ENCODE measurements at places on chromosomes 7 and 10. TPM values are rescaled to one million over a fixed set of nuclear protein-coding genes. Genes with fewer than 3 reads are reported as not detected.

The WNT8B gene
- 0.18 TPM for total RNA-seq

The C10orf62 gene
- 1.1 TPM for total RNA-seq

The LRRC18 gene
- not detected for total RNA-seq

The ASAH2 gene
- 0.93 TPM for total RNA-seq

The NPSR1 gene
- total RNA-seq, result not detected

The KEL gene
- 3.1 TPM for total RNA-seq

DNA sequence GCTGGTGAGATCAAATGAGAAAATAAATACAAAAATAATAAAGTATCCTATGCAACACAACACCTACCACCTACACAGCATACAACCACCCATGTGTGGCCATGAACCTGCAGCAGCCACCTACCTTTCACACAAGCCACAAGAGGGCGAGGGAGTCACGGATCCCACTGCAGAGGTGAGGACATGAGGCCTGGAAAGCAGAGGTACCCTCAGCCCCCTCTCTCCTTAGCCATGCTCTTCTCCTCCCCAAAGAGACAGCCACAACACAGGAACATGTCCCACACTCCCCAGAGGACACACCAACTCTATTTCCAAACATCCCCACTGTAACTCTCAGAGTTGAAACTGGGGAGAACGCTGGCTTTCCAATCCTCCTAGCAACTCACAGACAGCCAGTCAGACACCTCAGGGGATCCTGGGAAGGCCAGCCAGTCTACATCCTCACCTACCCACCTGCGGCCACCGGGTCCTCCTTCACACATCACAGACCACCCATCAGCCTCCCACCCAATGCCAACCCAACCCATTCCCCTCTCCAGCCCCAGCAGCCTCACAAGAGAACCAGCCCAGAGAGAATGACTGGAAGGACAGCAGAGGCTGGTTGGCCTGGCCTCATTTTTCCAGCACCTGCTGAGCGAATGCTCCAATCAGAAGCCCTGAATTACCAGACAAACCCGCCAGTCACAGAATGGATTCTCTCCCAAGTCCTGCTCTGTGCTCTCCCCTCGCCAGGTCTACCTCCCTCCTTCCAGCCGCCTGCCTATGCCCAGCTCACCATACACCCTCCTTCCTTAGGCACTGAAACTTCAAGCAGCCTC lies 18.4 kb downstream of the DLG5 start:
- DNase-seq, result no peak

GRCh38 chr7:157493017-157493416 lies 156.2 kb downstream of the DNAJB6 start:
- no peak for DNase-seq

DNA sequence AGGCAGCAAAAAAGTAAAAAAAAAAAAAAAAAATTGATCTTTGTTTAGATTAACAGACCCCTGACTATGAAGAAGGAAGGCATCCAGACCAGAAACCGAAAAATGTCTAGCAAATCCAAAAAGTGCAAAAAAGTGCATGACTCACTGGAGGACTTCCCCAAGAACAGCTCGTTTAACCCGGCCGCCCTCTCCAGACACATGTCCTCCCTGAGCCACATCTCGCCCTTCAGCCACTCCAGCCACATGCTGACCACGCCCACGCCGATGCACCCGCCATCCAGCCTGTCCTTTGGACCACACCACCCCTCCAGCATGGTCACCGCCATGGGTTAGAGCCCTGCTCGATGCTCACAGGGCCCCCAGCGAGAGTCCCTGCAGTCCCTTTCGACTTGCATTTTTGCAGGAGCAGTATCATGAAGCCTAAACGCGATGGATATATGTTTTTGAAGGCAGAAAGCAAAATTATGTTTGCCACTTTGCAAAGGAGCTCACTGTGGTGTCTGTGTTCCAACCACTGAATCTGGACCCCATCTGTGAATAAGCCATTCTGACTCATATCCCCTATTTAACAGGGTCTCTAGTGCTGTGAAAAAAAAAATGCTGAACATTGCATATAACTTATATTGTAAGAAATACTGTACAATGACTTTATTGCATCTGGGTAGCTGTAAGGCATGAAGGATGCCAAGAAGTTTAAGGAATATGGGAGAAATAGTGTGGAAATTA lies 19.4 kb downstream of the GATA3 start:
- no peak for DNase-seq

GRCh38 chr7:158729646-158730382 lies 25.2 kb upstream of the NCAPG2 start:
- DNase-seq, result no peak

DNA sequence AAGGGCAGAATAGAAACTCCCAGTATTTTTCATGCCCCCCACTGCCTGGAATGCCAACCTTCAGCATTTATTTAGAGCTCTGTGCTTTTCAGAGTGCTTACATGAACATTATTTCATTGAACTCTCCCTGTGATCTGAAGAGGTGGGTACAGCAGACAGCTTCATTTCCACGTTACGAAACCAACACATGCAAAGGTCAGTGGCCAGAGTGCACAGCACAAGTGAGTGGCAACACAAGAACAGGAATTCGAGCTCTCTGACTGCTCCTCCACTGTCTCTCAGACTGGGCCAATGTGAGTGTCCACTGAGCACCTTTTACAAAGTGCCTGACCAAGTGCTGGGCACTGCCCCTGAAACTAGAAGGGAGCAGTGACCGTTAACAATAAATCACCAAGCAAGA lies 162.9 kb downstream of the GLI3 start:
- DNase-seq, result no peak

DNA sequence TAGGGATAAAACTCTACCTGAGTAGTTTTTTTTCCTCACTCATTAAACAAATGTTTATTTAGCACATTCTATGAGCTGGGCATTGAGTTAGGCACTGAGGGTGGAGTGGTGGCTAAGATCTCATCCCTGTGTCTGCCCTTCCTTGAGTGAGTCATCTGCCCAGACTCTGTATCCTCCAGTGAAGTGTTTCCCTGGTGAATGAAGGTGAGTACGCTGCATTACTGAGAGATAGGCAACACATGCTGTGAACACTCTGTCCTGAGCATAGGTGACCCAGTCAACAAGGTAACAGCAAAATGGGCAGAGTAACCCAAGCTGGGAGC lies 5.8 kb downstream of the PITX3 start:
- DNase-seq, result no peak

DNA sequence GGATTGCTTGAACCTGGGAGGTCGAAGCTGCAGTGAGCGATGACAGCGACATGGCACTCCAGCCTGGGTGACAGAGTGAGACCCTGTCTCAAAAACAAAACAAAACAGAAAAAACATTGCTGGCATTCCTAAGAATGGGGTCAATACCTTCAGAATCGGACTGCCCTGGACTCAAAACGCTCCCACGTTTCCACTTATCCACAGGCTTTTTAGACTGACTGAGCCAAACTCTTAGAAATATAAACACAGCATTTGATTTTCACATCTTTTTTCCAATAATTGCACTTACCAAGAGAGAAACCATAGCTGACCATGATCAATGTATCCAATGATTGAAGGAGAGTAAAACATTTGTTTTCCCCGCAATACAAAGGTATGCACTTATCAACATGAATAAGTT lies 59.5 kb upstream of the CUX1 start:
- no peak for DNase-seq

DNA sequence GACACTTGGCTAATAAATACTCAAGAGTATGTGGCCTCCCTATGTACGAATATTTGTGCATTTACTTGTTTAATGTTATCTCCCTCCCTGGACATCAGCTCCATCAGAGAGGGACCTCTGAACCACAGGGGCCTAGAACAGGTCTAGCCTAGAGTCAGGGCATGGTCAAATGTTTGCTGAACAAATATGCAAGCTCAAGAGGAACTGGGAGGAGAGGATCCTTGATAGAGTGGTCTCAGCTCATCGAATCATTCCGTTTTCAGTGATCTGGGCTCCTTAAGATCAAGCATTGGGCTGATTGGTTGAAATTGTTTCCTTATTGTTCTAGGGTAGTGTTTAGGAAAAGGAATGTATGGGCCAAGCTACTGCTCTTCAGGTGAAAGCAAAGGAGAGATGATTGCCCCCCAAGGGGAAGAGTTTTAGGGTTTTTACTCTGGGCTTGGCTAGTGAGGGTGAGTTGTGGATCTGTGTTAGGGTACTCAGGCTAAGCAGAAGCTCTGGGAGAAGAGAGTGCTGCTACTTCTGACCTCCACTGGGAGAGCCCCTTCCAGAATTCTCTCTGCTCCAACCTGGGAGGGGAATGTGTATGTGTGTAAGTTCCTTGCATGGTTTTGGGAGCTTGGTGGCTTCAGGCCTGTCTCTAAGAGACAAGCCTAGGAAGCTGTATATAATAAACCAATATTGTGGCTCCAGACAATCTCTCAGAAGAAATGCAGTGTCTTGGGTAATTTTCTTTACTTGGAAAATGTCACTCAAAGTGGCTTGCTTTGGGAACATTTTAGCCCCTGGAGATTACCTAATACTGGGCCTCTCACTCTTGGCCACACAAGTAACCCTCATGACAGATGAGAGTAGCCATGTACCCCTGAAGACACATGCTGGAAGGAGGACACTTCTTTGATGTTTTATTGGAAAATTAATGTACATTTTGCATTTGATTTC lies 110.0 kb downstream of the EMX2 start:
- no peak for DNase-seq

DNA sequence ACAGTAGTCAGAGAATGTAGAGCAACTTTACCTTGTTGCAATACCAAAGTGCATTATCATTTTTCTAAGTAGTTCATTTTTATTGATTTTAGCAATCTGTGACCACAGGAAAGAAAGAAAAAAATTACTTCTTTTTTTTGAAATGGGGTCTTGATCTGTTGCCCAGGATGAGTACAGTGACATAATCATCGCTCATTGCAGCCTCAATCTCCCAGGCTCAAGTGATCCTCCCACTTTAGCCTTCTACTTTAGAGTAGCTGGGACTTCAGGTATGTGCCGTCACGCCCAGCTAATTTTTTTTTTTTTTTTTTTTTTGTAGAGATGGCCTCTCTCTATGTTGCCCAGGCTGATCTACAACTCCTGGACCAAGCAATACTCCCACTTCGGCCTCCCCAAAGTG lies 11.4 kb upstream of the OAT start:
- DNase-seq, result no peak

DNA sequence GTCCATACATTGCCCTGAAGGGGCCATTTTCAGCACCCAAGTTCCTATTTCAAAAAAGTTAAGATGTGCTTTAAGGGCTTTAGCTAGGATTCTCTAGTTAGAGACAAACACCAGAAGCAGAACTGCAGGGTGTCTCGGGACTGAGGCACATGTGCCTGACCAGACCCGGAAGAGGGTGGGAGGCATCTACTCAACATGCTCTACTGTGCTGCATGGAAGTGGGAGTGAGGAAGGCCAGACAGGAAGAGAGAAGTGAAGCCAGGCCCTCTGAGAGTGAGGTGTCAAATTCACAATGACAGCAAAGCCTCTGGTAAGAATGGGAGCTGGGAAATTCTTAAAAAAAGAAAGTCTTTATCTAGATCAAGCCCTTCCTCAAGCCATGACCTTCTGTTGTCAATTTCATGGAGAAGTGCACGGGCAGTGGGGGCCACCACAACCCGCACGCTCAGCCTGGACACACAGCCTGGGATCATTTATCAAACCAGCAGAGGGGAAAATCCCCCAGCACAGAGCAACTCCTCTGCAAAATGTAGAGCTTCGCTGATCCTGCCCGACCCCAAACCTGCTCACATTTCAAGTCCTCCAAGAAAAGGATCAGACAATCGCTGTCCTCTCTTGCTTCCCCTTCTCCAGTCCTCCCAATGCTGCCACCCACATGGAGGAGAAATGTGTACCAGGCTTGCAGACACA lies 38.7 kb downstream of the PLXNA4 start:
- DNase-seq, result no peak

DNA sequence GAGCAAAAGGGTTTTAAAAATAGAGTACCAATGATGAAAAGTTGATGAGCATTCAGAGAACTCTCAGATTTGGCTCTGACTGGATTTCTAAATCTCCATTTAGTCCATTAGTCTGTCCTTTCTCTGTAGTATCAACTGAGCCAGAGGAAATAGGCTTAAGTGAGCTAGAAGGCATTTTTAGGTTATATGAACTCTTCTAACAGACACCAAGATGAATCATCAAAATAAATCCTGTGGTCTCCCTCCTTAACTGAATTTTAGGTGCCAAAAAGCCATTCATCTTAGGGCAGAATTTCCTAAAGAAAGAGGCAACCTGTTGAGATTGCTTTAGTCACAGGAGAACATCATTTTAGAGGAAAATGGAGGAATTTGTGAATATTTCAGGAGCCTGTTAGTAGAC lies 305.1 kb downstream of the AUTS2 start:
- DNase-seq, result no peak

- no peak for DNase-seq
Measured at GRCh38 chr7:22694597-22695207, 32.3 kb upstream of the IL6 start.

- DNase-seq, result no peak
Measured at GRCh38 chr7:28208506-28208905, 27.9 kb upstream of the JAZF1 start.

- no peak for DNase-seq
Measured at GRCh38 chr10:22724773-22725172, 10.4 kb upstream of the PIP4K2A start.

- DNase-seq, result no peak
Measured at GRCh38 chr10:91556691-91557566, 75.9 kb downstream of the PPP1R3C start.

DNA sequence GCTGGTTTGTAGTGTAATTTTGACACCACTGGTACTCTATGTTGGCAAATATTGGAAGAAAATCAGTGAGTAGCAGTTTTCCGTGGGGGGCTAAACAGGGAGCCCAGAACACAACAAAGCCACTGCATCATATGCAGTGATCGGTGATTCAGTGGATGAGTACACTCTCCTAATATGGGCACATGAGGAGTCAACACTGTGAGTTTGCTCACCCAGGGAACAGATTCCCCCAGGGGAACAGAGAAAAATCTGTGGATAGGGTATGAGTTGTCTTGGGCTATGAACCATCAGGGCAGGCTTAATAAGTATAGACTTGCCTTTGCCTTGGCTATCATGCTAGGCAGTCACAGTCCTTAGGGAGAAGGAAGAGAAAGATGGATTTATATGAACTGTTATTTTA lies 227.7 kb upstream of the SEMA3E start:
- DNase-seq, result no peak

DNA sequence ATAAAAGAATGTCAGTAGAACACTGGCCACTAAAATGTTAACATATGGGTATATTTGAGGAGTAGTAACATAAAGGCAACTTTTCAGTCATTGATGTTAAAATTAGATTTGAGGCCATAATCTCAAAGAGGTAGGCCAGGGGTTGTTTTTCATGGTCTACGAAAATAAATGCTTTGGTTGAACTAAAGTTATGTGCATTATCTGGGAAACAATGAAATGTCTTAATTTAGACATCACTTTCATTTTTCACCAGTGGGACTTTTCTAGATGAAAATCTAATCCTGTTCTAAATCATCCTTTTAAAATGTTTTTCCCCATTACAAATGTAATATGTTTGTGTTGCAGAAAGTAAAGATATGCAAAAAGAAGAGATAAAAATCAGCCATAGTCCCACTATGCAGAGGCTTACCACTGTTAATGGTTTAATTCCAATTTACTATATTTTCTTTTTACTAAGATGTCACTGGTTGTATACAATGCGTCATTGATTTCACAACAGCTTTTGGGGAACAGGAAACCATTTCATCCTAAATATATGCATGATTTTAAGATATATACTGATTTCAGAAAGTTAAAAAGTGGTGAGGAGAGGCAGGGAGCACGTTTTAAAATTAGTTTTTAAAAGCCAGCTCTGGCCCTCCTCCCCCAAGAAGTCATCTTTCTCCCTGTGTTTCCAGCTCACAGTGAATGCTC lies 64.3 kb downstream of the ARID5B start:
- no peak for DNase-seq
